GOT3 (cell line): ENCODE measurements at places on chromosomes 3 and 15.

DNA sequence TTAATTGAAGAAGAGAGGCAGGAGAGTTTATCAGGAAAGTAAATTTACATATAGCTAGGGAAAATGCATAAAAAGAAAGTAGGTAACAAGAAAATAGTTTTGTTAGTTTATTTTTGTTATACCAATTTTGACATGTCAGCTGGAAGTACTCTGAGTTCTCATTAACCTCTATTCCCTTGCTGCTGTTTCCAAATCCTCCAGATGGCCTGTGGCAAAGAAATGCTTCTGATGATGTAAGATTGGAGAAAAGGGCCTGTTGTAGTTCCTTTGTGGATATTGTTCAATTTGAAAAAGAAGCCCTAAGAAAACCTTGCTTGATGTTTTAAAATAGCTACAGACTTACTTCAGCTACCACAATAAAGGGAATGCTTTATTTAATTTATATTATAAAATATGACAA is 192.9 kb upstream of the SLITRK3 start:
- DNase-seq = no peak

DNA sequence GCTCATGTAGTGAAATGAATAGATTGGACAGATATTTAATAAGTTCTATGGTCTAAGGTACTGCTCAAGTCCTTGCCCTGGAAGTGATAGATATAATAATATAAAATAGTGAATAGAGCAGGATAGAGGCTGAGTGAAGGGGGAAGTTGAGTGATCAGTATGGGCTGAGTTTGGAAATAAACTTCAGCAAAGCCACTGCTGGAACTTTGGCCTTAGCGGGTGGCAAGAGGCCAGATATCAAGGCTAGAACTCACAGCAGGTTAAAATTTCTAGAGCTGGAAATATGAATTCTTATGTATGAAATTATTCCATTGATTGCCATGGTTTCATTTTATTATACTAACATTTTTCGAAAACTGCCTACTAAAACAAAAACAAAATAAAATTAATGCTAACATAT is 267.6 kb upstream of the DPH6 start:
- DNase-seq = no peak

GRCh38 chr3:113662824-113663223 is 33.6 kb downstream of the USF3 start:
- no peak for DNase-seq

DNA sequence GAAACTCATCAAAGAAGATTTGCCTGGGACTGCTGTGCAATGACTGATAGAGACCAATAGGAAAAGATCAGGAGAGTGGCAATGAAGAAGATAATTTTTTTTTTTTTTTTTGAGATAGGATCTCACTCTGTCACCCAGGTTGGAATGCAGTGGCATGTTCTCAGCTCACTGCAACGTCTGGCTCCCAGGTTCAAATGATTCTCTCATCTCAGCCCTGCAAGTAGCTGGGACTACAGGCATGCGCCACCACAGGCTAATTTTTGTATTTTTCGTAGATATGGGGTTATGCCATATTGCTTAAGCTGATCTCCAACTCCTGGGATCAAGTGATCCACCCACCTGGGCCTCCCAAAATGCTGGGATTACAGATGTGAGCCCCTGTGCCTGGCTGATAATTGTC is 116.9 kb upstream of the CCNL1 start:
- DNase-seq = no peak

DNA sequence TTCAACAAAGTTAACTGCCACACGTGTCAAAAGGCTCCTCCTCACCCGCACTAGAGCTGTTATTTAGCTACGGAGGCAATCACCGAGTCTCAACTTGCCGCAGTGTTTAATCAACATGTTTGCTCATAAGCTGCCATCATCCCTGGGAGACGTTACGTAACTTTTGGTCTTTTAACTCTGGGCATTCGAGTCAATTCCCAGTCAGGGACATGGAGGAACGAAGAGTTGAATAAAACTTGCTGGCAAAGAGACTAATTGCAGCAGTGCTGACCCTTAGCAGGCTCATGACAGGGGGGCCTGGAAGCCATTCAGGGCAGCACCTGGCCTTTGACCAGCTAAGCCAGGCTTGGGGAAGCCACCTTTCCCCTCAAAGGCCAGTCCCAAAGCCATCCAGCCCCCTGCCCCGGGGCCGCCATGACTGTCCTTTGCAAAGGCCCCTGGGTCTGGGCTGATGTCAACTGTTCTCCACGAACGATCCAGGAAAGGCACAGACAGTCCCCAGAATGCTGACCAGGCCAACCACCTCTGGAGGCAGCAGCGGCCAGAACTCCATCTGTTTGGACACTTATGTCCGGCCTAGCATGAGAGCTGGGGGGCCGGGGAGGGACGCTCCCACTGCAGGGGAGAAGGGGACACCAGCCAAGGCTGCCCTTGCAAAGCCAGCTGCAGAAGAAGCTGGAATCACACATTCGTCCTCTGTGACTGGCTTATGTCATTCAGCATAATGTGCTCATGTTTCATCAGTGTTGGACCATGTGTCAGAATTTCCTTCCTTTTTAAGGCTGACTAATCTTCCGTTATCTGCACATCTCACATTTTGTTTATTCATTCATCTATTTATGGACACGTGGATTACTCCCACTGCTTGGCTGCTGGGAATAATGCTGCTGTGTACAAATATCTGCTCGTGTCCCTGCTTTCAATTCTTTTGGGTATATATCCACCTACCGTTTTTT is 43.7 kb downstream of the PCSK6 start:
- DNase-seq = no peak

DNA sequence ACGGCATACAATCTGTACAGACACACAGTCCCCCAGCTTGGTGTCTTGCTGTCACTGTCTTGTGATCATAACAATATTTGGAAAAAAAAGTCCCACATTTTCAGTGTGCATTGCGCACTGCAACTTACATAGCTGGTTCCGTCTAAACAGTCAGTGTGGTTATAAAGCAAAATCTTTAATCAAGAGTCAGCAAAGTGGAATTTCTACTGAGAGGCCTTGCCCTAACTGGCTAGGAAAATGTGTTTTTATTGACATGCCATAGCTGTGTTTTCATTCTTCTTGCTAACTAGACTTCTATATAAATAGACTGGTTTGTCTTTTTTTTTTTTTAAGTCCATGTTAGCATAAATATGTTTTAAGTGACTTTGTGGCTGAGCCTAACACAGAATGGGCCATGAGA is 174.8 kb downstream of the POLR2M start:
- no peak for DNase-seq

DNA sequence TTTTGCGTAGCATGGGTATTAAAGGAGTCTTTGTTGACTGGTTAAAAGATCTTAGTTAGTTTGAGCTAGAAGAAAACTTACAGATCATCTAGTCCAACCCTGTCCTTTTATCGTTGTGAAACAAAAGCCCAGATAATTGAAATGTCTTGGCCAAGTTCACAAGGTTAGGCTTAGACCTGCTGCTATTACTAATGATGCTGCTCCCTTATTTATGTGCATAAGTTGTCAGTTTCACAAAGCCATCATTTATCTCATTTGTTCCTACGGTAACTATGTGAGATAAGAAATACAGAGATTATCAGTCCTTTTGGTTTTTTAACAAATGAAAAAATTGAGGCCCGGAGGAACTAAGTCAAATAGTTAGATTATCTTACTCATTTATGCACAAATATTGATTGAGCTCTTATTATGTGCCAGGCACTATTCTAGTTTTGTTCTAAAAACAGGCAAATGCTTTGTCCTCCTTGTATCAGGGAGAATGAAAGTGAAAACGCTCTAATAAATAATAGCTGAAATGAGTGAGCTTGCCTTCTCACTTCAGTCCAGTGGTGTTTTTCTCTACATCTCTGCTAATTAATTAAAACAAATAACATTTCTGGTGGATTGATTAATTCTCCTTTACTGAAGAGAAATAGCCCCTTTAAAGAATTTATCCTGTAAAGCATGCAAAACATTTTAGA is 49.1 kb upstream of the TPRG1 start:
- no peak for DNase-seq

GRCh38 chr3:37997791-37998370 is 7.3 kb downstream of the VILL start:
- DNase-seq = no peak

DNA sequence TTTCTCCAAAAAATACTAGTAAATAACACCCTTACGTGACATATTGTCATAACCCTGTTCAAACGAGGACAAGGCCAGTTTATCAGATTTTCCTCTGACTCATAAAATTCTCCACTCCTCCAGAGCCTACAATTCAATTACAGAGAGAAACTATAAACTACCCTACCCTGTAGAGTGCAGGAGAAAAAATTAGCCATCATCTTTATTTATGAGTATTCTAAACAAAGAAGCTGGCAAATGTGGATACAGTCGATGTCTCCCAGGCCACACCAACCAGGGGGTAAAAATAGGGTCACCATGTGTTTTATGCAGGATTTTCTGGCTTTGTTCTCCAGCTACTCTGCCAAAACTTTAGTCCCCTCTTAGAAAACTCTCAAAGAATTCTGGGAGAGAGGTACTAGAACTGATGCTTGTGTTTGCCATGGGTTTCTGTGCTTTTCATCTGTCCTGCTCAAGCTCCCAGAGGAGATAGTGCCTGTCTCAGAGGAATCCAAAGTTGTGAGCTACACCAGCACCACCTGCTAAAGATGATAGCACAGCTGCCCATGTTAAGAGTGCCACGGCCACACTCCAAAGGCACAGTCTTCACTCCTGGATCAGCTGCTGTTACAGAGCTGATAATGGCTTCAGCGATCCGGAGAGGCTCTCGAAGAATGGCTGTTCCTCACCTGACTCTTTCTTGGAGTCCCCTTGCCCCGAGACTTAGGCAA is 150.2 kb downstream of the IMPG2 start:
- DNase-seq = no peak

GRCh38 chr3:56125358-56126005 is 342.8 kb downstream of the ERC2 start:
- DNase-seq = no peak

DNA sequence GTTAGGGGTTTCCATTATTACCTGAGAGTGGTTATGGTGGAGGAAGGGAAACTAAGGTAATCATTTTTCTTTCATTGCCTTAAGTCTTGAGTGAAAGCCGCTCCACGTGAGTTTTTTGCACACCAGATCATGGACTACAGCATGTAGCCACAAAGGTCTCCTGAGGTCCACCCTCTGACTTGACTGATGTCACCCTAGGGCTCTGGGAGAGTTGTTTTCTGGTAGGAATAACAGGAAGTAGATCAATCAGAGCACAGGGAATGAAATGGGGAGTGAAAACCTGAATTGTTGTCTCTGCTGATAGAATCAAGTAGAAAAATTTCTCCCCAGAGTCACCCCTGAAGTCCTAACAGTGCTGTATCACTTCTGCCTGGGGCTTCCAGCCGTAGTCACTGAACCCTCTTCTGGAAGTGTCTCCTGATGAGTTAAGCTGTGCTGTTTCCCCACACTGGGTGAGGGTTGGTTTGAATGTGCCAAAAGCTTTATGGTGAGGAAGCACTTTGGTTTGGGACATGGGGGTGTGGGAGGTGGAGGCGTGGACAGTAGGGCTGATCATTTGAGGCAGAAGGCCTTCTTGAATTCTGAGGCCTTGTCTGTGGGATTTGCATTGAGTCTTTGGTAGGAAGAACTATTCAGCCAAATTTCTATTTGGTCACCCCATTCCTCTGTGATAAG is 64.3 kb downstream of the SLCO3A1 start:
- DNase-seq = no peak

DNA sequence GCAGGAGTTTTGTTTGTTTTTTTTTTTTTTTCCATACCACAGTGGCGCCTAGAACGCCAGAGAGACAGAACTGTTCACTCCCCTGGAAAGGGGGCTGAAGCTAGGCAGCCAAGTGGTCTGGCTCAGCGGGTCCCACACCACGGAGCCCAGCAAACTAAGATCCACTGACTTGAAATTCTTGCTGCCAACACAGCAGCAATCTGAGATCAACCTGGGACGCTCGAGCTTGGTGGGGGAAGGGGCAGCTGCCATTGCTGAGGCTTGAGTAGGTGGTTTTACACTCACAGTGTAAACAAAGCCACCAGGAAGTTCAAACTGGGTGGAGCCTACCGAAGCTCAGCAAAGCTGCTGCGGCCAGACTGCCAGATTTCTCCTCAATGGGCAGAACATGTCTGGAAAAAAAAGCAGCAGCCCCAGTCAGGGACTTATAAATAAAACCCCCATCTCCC is 29.8 kb downstream of the SPICE1 start:
- DNase-seq = no peak

GRCh38 chr3:114290911-114291901 is 2.6 kb upstream of the TIGIT start:
- DNase-seq = no peak

DNA sequence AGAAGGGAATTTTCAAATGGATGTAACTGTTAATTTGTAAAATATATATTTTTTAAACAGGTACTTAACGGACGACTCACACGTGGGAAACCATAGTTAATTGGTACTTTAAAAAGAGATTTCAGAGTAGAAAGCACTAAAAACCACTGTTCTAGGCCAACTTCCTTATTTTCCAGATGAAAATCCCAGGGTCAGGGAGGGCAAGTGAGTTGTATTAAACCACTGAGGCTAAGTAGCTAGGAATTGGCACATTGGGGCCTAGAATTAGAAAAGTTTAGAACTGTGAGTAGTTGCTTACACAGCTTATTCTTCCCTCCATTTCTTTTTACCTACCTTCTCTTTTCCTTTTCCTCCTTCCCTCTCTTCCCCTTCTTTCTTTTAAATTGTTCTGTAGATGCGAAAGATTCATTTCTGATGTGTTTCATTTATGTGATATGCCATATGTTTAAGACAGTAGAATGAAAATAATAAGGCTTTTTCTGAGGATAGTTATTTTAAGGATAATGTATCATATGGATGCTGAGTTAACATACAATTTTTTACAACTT is 4.1 kb upstream of the UTS2B start:
- DNase-seq = no peak

- DNase-seq = no peak
Observed at GRCh38 chr15:33013827-33014445, 180.6 kb downstream of the FMN1 start.

- DNase-seq = no peak
Observed at GRCh38 chr15:46111730-46112129, 476.9 kb downstream of the SQOR start.

DNA sequence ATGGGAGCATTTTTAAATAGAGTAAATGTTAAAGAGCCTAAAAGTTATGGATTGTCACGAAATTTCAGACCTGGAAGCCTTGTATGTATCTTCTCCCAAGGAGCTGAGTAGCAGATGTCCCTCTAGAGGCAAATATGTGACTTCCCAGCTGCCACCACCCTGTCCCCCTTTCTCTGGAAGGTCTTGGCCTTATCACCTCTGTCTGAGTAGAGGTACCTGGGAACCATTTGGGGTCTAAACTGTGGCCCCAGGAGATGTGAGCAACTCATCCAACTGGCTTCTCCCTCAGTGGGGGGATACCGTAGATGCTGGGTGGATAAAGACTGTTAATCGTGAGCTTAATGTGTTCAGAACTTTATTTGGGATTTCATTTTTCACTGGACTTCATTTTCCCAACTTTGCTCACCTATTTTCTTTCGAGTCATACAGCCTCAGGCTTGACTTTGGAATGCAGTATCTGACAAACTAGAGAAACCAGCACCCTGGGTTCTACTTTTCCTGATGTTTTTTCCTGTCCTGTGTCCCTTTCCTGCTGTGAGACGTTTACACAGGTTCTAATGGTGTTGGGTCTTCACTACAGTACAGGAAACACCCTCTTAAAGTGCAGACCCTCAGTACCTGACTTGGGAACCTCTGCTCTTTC is 53.3 kb upstream of the CCR4 start:
- no peak for DNase-seq

- no peak for DNase-seq
Observed at GRCh38 chr3:140152851-140153639, 218.1 kb downstream of the CLSTN2 start.

- DNase-seq = no peak
Observed at GRCh38 chr15:56653107-56653506, 80.2 kb downstream of the ZNF280D start.
